ENCODE measurements at places on chromosomes 1 and 21.

GRCh38 chr1:21229246-21230000 is 52.7 kb upstream of the EIF4G3 start:
- no peak for DNase-seq

- DNase-seq: no peak
Measured at GRCh38 chr1:98002288-98002687, 81.5 kb upstream of the DPYD start.

GRCh38 chr1:230536641-230537155 is 105.6 kb upstream of the COG2 start:
- no peak for DNase-seq

- no peak for DNase-seq
Measured at GRCh38 chr1:24952413-24952841, 22.4 kb upstream of the RUNX3 start.

- DNase-seq: no peak
Measured at GRCh38 chr1:46211051-46211450, 7.9 kb downstream of the LURAP1 start.

DNA sequence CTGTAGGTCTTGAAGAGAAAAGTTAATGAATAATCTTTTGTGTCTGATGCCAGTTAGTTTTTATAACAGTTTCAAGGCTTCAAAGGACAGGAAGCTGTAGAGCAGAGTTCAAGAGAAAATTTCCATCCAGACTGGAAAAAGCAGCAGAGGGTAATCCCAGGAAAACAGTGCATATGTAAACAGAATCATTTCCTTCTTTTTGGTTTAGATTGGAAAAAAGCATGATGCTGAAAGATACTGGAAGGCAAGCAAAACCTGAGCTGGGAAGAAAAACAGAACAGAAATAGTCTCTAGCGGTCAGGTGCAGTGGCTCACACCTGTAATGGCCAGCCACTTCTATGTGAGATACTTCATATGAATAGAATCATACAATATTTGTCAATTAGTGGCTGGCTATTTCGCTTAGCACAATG is 71.9 kb downstream of the ZSWIM5 start:
- no peak for DNase-seq

DNA sequence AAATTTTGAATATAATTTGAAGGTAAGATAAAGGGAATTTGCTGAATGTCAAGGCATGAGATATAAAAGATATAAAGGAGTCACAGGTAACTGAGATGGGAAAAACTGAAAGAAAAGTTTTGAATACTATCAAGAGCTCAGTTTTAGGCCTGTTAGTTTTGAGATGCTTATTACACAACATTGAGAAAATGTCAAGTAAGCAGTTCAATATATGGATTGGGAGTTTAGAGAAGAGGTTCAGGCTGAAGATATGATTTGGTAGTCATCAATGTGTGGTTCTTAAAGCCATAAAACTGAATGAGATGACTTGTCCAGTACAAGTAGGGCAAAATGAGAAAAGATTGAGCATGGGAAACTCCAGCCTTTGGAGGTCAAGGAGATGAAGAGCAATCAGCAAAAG is 4.7 kb upstream of the RNPC3 start:
- DNase-seq: no peak

- DNase-seq: no peak
Measured at GRCh38 chr1:55143684-55144083, 71.5 kb downstream of the USP24 start.

- DNase-seq: no peak
Measured at GRCh38 chr21:10627316-10627863, 106.0 kb downstream of the TPTE start.

- no peak for DNase-seq
Measured at GRCh38 chr1:174742805-174743653, 256.7 kb upstream of the CACYBP start.

- DNase-seq: no peak
Measured at GRCh38 chr21:35217504-35218060, 168.5 kb upstream of the RUNX1 start.

DNA sequence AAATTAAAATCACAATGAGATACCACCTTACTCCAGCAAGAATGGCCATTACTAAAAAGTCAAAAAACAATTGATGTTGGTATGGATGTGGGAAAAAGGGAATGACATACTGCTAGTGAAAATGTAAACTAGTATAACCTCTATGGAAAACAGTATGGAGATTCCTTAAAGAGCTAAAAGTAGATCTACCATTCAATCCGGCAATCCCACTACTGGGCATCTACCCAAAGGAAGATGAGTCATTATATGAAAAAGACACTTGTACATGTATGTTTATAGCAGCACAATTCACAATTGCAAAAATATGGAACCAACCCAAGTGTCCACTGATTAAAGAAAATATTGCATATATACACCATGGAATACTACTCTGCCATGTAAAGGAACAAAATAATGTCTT is 37.2 kb downstream of the SUSD4 start:
- no peak for DNase-seq

GRCh38 chr1:12778907-12779306 is 5.4 kb downstream of the PRAMEF12 start:
- no peak for DNase-seq

GRCh38 chr1:151013518-151013917 is 5.3 kb downstream of the PRUNE1 start:
- no peak for DNase-seq

DNA sequence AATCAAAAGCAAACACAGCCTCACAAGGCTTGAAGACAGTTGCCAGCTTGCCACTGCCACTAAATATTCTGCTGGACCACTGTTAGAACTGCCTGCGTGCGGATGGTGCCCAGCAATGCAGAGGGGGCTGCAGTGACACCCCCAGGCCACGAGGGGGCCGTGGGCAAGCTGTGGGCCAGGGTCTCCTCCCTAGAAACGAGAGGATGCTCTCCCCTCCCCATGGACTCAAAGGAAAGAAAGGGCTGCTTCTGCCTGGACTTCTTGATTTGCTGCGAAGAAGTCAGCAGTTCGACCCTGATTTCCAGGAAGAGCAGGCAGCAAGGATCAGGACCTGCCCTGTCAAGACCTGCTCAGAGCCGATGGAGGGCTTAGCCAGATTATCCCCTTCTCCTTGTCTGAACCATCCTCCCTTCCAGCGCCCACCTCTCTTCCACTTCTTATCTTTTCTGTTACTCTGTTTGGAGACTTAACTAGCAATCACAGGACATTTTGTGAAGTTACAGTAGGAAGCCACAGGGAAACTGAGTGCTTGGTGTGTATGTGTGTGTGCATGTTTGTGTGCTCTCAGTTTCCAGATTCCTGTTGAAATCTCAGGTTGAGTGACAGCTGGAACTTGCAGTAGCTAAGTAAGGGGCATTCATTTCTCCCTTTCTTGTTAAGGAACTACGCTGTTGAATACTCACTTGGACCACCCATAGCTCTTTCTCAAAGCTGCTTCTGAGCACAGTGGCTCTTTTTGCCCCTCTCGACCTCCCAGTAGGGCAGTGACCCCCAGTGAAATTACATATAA is 2.7 kb downstream of the MAN1C1 start:
- DNase-seq: no peak

DNA sequence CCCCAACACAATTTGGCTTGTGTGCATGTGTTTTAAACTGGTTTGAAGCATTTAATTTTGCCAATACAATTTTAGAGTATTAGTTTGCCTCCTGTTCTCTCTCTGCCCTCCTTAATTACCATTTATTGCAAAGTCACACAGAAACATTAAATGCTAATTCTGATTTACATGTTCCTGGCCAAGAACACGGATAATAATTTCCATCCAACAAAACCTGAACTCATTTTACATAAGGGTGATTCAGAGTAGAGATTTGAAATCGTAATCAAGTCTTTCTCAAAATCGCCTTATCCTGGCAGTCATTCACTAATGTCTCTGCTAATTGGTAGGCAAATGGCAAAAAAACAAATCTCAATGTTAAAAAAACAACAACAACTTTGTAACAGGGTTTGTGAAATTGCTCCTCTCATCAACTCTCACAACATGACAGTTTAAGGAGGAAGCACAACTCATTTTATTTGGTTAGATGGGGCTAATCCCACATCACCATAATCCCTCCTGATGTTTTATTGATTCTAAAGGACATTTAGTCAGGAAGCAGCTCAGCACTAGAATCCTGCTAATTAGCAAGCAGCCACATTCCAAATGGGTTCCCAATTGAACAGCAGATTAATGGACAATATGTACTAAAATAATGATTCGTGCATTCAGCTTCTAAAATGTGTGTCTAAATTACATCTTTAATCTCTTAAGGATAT is 55.9 kb downstream of the C1orf87 start:
- DNase-seq: no peak

DNA sequence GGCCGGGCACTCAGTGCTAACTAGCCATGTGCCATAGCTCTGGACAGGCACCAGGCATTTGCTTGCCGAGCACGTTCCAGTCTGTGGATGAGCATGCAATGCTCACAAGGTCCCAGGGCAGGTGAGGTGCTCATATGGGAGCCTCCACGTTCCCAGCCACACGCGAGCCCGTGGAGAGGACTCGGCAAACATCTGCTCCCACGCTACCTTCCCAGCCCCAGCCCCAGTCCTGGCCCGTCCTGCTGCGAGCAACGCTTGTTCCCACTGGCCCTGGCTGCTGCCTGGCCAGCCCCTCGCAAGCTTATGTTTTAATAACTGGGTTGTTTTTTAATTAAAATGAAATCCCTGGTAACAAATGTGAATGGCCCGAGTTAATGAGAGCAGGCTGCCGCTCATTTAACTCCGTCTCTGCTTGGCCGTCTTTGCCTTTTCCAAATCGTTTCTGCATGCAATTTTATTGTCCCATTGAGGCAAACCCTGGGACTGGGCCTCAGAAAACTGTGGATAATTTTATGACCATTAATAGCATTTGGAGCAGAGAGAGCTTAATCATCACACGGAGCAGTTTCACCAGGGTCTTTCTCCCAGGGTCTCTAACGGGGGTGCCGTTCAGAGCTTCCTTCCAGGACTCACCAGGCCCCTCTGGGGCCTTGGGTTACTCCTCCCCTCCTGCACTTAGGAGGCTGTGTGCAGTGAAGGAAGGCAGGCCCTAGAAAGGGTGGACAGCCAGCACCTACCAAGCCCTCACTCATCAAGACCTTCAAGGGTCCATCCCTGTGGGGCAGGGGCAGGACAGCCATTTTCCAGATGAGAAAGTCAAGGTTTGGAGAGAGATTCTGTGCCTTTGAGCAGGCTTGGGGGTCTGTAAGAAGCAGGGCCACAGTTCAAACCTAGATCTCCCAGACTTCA is 136.8 kb downstream of the GLIS1 start:
- no peak for DNase-seq

DNA sequence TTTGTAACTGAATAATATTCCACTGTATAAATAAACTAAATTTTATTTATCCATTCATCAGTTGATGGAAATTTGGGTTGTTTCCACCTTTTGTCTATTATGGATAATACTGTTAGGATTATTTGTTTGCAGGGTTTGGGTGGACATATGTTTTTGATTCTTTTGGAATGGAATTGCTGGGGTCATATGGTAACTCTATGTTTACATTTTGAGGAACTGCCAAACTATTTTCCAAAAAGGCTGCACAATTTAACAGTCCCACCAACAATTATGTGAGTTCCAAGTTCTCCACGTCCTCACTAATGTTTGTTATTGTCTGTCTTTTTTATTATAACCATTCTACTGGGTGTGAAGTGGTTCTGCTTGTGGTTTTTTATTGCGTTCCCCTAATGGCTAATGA is 4.3 kb upstream of the SERBP1 start:
- no peak for DNase-seq

GRCh38 chr1:76068953-76069561 is 5.5 kb upstream of the ST6GALNAC3 start:
- DNase-seq: no peak

DNA sequence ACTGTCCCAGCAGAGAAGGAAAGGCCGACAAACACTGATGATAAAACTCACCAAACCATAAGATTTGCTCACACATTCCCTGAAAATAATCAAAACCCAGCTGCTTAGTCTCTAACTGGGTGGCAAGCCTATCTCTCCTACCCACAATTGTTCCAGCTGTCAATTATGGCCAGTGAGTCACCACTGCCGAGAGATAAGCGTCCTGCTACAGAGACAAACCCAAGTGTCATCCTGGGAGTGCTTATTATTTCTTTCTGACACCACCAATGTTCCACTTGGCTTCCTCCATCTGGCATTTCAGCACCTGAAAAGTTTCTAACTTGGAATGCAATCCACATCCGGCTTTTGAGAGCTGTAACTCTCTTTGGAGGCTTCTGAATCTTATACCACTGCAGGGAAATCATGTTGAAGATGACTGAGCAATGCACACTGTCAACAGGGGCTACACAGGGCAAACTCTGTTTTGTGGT is 51.5 kb upstream of the VAV3 start:
- no peak for DNase-seq

GRCh38 chr1:223819730-223820514 is 25.8 kb downstream of the TP53BP2 start:
- DNase-seq: no peak
